ENCODE measurements at places on chromosomes 7 and 10.

GRCh38 chr7:15995027-15995426 lies 308.5 kb upstream of the MEOX2 start:
- no peak for DNase-seq

DNA sequence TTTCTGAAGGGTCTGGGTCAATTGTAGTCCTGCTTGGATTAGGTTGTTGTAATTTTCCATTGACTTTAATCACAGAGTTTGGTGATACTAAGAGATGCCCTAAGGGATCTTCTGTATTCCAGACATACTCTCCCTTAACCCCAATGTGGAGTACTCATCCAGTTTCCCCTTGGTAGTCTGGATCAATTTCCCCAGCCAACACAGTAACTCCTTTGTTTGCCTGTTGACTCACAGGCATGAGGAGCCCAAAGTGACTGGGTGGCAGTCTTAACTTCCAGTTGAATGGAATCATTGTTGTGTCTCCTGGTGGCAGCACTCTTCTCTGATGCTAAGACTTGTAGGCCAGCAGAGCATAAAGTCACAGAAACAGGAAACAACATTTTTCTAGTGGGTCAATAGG lies 41.5 kb upstream of the PIK3CG start:
- DNase-seq: no peak

DNA sequence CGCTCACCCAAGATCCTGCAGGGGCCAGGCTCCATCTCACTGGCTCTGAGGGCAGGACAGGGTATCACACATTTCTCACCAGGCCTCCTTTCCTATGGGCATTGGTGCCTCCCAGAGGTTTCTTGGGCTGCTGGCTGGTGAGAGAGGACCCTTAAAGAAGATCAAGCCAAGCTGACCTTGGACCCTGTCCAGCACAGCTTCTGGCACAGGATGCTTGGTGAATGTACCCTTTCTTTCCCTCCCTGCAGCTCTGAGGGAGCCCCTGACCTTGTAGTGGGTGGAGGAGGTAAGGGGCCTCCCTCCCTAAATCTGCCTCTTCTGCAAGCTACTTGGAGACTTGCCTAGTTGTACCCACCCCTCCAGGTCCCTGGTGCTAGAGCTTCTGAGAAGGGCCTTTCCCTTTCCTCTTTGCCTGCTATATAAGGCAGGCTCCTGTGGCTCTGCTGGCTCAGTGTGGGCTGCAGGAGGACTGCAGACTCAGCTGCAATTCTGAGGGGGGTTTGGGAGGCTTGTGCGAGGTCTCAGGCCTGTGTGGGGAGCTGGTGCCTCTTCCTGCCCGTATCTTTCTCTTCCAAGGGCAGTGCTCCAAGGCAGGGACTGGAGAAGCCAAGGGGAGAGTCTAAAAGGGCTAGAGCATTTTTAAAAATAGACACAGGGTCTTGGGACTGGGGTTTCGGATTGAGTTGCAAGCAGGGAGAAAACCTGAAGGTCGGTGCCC lies 11.7 kb upstream of the TRIM8 start:
- DNase-seq: no peak

DNA sequence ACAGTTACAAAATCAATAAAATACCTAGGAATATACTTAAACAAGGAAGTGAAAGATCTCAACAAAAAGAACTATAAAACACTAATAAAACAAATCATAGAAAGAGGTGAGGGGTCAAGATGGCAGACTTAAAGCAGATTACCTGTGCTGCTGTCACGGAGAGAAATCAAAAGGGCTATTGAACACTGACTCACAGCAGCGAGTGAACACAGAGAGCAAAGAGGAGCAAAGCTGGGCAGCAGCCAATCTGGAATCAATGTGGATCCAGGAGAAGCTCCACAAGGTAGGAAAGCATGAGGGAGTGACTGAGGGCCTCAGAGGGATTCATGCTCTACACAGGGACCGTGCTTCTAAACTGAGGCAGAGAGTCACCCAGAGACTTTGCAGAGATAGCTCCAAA lies 562.0 kb upstream of the SEMA3D start:
- DNase-seq: no peak

DNA sequence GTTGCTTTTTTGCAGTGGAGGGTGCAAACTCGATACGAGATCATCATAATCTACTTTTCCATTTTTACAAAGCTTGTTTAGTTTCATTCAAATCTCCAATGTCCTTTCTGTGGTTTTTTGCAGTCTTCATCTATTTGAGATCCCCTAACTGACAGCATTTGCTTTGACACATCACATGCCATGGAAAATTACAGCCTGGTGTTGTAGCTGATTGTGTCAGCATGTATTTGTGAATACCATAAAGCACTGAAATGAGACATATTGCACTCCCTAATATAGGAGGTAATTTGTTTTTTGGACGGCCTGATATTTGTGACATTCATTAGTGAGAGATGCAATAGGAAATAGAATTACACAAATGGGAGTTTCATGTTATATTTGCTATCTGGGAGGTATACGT lies 620.8 kb downstream of the KCNMA1 start:
- no peak for DNase-seq

DNA sequence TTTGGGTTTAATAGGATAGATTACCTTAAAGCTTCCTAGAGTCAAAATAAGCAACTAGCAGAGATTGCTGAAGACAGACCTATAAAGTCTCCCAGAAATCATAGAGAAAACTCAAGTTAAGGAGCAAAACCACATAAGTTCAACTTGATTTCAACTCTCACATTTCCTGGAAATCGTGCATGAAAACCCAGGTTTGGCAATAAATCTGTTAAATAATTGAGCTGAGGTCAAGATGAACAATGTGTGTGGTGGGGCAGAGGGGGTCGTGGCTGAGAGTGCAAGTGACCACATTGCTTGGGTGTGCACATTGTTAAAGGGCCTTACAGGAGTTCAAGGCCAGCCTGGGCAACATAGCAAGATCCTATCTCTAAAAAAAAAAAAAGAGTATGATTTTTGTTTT lies 636.5 kb downstream of the GALNT17 start:
- DNase-seq: no peak

GRCh38 chr7:25830215-25830614 lies 321.8 kb upstream of the NFE2L3 start:
- DNase-seq: no peak

GRCh38 chr10:34373211-34373610 lies 441.9 kb downstream of the PARD3 start:
- no peak for DNase-seq

GRCh38 chr7:27992097-27992496 lies 188.5 kb downstream of the JAZF1 start:
- no peak for DNase-seq

DNA sequence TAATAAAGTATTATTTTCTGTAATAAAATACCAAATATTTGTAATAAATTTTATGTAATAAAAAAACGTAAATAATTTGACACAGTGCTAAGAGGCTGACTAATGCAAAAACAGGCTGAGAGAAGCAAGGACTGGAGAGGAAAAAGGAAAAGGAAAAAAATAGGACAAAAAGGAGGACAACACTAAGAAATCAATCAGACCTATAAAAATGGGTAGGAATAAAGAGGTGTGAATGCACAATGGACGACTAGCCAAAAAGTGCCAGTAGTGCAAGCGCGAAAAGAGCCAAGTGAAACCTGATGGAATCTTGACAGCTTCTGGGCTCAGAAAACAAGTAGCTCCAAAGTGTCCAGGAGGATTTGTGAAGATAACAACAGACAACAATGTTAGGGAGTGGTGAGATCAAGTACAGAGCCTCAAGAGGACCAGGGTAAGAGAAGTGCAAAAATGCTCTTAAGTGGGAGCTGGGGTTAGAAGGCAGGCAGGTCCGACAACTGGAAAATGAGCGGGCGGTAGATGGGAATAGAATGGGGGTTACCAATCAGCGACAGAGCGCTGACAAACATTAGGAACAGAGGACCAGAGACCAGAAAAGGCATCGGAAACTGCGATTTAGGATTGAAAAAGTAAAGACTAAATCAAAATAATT lies 1.2 kb downstream of the BRAF start:
- no peak for DNase-seq

GRCh38 chr10:12471135-12471534 lies 121.8 kb downstream of the CAMK1D start:
- no peak for DNase-seq

GRCh38 chr7:136312592-136312991 lies 335.4 kb upstream of the MTPN start:
- DNase-seq: no peak

DNA sequence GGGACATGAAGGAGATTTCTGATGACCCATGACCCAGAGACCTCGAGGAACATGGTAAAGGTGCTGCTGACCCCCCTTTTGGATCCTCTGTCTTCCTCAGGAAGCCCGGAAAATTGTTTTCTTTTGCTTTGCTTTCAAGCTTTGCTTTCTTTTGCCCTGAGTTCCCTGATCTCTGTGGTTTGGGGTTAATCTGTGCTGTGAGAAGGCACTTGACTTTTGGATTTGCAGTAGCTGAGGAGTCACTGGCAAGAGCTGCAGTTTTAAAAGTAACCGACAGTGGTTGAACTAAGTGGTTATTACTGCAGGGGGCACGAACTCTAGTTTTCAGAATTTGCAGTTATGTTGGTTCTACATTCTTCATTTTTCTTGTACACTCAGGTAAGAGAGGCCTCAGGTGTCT lies 53.0 kb downstream of the PDZD8 start:
- DNase-seq: no peak

DNA sequence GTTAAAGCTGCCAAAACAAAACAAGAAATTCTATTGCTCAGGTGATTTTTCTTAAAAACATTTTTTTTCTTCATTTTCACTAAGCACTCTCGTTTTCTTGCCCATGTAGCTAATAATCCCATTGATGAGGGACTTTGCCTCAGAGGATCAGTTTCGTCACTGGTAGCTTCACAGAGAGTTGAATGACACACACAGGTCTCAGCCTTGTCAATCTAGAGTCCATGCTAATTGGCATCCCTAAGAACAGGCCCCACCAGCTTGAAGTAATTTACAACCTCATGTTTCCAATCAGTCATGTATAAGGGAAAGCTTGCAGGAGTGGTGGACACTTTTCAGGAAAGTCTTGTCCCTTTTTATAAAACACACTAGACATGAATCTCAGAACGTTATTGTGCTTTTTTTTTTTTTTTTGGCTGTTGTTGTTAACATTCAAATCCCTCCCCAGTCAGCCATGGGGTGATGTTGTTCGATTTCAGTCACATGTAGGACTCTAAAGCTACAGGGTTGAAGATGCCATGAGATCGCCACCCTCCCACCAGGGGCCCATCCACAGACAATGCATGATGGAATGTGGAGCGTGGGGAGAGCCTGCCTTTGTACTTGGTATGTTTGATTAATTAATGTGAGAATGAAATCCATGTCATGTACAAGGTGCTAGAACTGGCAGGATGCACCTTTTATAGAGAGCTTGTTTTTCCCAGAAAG lies 232.4 kb upstream of the FZD8 start:
- DNase-seq: no peak

DNA sequence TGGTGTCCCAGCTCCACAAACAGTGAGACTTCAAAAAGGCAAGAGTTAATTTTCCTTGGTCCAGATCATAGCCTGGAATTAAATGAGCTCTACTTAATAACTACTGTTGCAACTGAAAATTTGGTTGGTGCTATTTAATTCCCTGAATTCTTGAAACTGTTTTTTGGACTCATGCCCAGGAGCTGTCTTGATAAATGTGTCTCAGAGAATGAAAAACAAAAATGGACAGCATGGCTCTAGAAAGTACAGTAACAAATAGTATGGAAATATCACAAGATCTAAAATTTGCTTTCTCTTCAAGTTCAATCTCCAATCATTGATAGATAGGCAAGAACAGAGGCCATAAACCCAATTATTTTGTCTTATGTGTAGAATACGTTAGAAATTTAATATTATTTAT lies 42.5 kb downstream of the CCDC71L start:
- no peak for DNase-seq

DNA sequence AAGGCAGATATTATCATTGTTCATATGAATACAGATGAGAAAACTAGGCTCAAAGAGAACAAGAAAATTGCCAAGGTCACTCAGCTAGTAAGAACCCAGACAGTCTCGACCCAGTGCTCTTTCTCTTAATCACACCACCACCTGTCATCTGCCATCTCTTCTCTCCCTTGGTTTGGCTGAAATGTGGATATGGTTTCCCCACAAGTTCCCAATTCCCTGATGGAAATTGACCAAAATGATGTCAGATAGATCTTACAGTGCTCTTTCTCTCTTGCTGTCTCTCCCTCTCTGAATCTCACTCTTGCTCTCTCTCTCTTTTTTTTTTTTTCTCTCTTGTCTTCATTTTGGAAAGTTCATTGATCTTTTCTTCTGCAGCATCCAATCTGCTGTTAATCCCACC lies 9.1 kb downstream of the C10orf90 start:
- DNase-seq: no peak

GRCh38 chr10:73786512-73786885 lies 1.1 kb downstream of the ZSWIM8 start:
- no peak for DNase-seq

DNA sequence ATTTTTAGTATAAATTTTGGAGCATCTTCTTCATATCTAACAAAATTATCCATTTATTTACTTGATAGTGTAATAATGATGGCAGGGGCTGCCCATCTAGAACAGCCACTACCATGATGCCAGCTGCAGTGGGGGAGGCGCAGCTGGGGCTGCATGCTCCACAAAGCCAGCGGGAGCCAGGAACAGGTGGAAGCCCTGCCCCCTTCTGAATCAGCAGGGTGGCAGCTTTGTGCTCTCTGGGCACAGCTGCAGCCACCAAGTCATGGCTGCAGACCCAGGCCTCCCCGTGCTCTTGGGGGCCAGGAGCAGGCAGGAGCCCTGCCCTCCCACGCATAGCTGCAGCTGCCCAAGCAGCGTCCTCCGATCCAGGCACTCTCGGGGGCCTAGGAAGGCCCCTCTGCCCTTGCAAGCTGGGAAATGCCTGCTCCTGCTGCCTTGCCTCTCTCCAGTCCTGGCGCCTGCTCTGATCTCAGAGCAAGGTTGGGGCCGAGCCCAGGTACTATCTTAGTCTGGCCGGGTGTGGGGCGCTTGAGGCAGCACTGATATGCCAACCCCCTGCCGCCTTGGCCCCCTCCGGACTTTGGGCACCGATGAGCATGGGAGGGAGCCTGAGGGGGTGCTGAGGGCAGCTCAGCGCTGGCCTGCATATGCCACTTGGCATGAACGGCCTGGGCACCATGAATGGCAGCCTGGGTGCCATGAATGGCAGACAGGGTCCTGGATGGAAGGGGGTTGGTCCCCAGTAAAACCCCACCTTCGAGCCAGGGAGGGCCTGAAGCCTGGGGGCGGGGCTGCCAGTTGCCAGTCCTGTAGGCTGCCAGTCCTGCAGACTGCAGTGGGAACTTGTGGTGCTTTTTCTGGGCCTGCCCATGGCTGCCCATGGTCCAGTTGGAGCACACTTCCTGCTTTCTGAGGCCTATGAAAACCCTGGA lies 1110.8 kb upstream of the POT1 start:
- no peak for DNase-seq

GRCh38 chr10:86553213-86553612 lies 31.6 kb upstream of the WAPL start:
- DNase-seq: no peak

GRCh38 chr7:128462460-128462859 lies 6.8 kb downstream of the HILPDA start:
- no peak for DNase-seq

- DNase-seq: no peak
Observed at GRCh38 chr7:98674461-98674860, 57.4 kb downstream of the NPTX2 start.

Measured in stimulated activated CD4-positive, alpha-beta T cell treated with anti-CD3 and anti-CD28 coated beads, Interleukin-2, amount 100 ng/mL, for 24 hours (primary cell).